ENCODE measurements at places on chromosomes 6 and 20.

DNA sequence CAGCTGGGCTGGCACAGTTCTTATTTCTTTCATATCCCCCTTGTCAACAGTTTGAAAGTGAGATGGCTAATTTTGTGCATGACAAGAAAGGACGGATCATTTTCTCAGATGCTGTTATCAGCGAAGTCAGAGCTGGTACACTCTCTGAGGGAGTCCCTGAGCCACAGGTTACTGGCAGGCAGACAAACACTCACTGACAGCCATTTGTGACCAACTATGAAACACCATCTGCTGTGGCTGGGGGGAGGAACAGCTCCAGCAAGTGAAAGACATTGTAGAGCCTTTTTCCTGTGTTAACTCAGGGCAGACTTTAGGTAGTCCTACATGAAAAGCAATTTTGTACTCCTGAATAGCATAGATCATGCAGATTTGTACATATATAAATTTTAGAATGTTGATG is 22.2 kb downstream of the OLIG3 start:
- no peak for DNase-seq

DNA sequence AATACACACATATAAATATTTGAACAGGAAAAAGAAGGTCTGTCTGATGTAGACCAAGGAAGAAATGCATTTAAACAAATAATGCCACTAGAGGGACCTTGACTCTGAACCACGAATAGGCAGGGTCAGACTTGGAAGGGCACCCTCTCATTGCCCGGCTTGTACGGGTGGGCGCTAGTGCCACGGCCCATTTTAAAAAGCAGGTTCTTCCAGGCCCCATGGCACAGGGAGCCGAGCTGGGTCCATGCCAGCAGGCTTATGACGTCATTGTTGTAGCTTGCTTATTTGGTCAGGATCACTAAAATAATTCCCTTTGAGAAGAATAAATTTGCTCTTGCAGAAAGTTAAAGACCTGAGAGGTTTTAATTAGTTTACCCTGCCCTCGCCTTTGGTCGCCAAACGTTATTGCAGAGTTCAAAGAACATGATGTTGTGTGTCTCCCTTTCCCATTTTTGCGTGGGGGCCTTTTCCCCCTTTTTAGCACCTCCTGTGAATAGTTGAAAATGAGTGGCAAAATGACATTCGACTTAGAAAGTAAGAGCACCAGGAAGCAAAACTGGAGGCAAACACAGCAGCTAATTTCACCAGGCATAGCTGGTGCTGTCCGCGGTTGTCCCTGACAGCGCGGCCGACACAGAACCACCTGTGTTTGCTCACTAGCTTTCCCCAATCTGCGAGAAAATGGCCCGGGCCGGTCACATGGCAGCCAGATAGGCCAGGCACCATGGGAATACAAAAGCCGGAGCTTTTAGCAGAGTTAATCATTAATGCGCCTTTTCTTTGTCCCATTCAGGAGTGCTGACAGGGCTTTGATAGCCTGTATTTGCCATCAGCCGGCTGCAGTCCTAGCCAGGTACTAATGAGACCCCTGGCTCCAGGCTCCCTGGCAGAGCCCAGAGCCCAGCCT is 93.8 kb downstream of the FOXA2 start:
- DNase-seq = no peak

DNA sequence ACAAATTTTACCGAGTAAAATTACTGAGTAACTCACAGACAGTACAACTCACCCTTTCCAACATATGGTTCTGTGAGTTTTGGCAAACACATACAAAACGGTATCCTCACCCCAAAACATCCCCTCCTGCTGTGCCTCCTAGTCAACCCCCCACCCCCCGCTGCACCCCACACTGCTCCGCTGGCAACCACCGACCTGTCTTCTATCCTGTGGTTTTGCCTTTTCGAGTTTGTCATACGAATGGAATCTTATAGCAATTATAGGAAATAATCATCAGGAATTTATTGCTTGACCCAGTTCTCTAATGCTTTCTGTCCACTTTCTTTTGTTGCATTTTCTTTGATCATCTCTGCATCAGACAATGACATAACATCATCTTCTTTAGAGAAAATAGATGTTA is 312.3 kb downstream of the KIF16B start:
- no peak for DNase-seq

GRCh38 chr6:147509891-147510290 is 1.4 kb downstream of the SAMD5 start:
- DNase-seq = no peak

DNA sequence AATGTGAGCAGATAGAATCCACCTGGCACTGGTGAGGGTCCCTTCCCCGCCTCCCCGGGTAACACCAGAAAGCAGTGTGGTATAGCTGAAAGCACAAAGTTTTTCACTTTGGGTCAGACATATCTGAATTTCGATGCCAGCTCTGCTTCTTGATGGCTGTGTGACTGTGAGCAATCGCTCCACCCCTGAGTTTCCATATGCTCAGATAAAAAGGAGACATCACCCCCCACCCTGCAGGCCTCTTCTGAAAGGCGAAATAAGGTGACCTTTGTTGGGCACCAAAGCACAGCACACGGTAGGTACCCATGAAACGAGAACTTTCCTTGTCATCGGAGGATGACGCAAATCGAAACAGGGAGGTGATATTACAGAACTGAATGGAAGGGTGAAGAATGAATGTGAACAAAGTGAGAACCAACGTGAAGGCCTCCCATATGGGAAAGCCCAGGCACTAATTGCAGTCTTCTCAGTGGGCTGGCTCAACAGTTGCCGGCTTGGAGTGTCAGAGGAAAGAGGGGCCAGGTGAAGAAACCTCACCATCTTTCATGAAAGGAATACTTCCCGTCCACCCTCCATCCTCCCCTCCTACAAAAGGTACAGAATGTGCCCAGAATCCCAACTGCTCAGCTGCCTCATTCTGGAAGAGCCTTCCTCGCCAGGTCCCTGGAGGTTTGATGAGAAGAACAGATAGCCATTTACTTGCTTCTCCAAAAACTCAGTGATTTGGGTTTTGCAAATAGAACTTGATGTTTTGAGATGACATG is 61.8 kb downstream of the NFATC2 start:
- DNase-seq = no peak

GRCh38 chr6:137651178-137651577 is 157.0 kb upstream of the OLIG3 start:
- no peak for DNase-seq

GRCh38 chr20:10927011-10927583 is 253.3 kb upstream of the JAG1 start:
- no peak for DNase-seq

- DNase-seq = no peak
These were observed 1224.0 kb upstream of the ADGRB3 start for GRCh38 chr6:67411036-67411435.

DNA sequence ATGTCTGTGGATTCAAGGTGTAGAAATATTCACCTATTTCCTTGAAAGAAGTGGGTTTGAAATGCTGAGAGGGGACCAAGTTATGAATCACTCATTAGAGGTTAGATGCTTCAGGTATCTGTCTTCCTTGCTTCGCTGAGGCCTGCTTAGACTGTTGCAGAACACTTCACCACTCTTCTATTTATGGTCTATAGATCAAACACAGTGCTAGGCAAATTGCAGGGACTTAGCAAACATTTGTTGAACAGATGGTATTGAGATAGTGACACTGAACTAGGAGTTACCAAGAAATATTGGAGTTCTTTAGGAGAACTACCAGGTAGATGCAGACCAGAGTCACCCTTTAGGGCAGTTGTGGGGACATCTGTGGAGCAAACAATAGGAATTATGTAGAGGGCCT is 123.8 kb downstream of the RFPL4B start:
- DNase-seq = no peak

DNA sequence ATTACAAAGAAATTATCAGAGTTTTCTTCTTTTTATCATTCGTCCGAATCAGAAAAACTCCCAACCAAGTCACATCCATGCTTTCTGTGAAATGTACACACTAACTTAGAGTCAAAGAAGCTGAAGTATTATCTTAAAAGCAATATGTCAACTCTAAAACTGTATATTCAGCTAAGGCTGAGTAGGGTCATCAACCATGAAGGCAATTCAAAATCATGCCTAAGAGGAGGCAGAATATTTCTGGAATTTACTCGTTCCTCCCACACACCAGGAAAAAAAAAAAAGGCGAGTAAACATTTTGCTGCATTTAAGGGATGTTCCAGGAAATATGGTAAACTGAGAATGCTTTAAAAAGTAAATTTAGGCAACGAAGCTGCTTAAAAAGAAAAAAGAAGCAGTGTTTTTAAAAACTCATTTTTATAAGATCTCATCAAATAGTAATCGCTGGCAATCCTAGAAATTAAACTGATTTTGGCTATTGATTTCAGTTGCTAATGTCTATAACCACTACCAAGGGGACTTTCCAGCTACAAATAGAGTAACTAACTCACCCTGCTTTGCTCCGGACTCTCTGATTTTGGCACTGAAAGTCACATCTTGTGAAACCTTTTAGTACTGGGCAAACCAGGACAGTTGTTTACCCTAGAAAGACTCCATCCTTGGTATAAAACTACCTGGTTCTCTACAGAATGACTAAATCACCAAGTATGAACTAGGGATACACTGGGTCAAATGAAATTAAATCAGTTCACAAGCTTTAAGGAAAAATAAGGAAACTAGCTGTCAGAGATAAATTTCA is 82.8 kb downstream of the MBOAT1 start:
- no peak for DNase-seq

DNA sequence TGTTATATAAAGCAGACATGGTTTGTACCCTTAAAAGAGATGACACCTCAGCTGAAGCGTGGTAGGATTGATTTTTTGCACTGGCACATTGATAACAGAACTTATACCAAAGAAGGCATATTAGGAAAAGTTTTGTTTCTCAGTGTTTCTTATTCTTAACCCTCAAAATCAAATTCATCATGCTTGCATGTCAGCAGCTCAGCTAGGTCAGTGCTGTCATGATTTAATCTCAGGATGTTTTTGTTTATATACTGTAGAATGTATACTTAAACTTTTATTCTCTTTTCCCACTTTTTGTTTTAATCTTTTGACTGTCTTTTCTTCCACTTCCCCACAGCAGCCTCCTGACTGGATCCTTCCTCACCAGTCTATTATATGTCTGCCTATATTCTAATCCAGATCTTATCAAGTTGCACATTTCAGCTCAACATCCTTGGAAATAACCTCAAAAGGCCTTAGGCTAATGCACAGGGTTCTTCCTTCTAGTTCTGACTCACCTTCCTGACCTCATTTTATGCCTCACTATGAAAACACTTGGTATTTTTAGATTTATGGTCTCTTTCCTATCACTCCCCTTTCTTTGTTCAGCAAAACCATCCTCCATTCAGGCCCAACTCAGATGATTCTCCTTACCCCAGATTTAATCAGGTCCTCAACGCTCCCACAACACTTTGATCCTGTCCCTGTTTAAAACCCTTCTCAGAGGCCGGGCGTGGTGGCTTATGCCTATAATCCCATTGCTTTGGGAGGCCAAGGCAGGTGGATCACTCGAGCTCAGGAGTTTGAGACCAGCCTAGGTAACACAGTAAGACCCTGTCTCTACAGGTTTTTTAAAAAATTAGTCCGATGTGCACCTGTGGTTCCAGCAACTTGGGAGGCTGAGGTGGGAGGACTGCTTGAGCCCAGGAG is 7.2 kb downstream of the HEBP2 start:
- DNase-seq = peak; percentile 16

DNA sequence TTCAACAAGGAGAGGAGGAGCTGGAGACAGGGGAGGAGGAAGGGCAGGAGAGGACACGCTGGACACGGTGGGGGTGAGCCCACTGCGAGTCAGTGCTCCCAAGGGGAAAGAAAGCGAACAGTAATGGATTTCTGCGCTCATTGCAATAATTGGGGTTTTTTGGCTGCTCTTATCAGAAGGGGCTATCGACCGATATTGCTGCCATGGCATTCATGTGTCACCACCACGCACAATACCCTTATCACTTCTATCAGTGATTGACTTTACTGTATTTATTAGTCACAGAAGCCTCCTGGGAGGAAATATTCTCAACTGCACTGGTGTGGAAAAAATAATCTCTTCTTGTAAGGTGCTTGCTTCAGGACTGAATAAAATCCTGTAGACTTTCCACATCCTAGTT is 55.8 kb downstream of the CEP43 start:
- DNase-seq = no peak

GRCh38 chr6:80531681-80532619 is 425.5 kb downstream of the BCKDHB start:
- no peak for DNase-seq

DNA sequence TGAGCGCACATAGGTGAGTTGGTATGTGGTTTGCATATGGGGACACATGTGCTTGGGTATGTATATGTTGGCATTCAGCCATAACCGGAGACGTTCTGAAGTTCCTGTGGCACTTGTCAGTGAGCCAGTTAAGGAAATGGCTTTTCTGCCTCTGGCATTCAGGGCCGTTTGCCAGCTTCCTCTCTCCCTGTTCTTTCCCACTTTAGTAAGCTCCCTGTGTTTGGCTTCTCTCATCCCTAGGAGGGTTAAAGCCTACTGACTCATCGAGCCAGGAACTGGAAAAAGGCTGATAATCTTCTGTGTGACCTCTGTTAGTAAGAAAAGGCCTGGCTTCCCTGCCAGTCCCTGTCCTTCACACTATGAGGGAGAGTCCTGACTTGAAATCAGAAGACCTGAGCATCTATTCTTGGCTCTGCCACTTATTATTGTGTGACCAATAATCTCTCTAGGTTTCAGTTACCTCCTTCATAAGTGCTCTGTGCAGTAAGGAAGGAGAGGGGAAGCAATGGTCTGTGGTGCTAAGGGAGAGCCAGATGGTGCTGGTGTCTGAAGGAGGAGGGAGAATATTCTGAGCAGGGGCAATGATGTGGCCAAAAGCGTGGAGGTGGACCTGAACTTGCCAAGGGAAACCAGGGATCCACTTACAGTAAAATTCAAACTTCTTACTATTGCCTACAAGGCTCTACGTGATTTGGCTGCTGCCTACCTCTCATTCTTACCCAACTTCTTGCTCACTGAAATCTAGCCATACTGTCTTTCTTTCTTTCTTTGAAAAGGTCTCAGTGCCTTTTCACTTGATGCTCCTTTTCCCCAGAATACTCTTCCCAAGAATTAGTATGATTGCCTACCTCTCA is 31.4 kb downstream of the ACSS2 start:
- peak; percentile 90 for DNase-seq

GRCh38 chr6:40788661-40789655 is 201.8 kb upstream of the LRFN2 start:
- DNase-seq = no peak

GRCh38 chr6:128336436-128337095 is 183.8 kb downstream of the PTPRK start:
- DNase-seq = no peak

- DNase-seq = no peak
These were observed 233.0 kb downstream of the GMPR start for GRCh38 chr6:16471222-16471909.

- no peak for DNase-seq
These were observed 595 bp downstream of the HAO1 start for GRCh38 chr20:7939663-7940062.
